ENCODE measurements at places on chromosomes 5 and 9.

DNA sequence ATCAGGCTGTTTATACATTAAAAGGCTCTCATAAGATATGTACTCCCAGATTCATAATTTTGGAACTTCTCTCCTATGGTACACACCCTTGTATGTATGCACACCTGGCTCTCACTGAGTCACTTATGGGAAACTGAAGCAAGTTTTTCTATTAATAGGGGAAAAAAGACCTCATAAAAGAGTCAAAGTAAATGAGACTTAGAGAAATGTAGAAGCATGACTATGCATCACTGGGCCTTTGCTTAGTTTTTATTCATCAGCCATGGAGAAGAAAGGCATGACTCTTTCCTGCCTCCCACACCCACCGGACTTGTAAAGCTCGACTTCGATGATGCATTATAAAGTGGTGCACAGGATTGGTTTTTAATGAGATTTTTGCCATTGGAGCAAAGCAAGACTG is 28.2 kb downstream of the MTAP start:
- no peak for DNase-seq

- no peak for DNase-seq
Measured at GRCh38 chr9:77370064-77370463, 192.7 kb downstream of the VPS13A start.

DNA sequence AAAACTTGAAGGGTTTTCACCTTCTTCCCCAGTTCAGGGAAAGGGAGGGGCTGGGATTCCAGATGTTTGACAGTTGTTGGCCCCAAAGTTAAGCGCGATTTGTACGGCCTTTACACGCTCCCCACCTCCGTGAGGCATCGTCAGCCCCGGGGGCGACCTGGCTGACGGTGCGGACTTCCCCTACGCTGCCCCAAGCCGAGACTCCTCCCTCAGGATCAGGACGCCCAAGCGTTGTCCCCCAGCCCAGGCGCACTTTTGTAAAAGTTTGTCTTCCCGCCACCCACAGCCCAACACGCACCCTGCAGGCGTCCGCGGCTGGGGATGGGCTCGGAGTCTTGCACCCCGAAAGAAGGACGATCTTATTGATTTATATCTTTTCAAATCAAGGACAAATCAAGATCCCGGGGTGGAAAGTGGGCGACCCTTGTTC is 713 bp downstream of the MOB3B start:
- peak; percentile 34 for DNase-seq

- DNase-seq: no peak
Measured at GRCh38 chr5:122401976-122402725, 90.1 kb downstream of the SNCAIP start.

GRCh38 chr5:65364907-65365306 is 116.8 kb downstream of the ADAMTS6 start:
- no peak for DNase-seq
